Dorsolateral prefrontal cortex (tissue), 122 donors: ENCODE measurements at places on chromosomes 6 and 20. TPM values are rescaled to one million over a fixed set of nuclear protein-coding genes. Genes with fewer than 3 reads are reported as not detected.

The STX11 gene
- total RNA-seq: 0.50 TPM

The RWDD1 gene
- total RNA-seq: 30.9 TPM

The FAM50B gene
- 18.9 TPM for total RNA-seq

The NRSN1 gene
- 69.2 TPM for total RNA-seq

The TAF4 gene
- 21.2 TPM for total RNA-seq

DNA sequence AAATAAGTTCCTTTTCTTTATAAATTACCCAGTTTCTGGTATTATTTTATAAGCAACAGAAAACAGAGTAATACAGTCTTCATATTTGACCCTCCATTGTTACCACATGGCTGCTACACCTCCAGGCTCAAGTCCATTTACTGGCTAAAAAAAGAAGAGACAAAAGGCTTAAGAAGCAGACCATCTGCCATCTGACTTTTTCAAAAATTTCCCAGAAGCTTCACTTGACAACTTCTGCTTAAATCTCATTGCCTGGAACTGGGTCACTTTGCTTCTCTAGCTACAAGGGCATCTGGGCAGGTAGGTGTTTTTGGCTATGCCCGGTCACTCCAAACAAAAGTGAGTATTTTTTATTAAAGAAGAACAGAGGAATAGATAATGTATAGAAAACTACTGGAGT lies 118.0 kb downstream of the GRM1 start:
- DNase-seq: no peak

DNA sequence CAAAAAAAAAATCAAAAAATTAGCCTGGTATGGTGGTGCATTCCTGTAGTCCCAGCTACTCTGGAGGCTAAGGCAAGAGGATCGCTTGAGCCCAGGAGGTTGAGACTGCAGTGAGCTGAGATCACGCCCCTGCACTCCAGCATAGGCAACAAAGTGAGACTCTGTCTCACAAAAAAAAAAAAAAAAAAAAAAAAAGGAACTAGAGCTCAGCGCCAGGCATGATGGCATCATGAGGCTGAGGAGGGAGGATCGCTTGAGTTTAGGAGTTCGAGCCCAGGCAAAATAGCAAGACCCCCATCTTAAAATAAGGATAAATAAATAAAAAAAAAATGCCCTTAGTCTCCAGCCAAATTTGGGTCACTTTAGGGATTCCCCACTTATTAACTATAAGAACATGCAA lies 40.4 kb upstream of the PIM1 start:
- no peak for DNase-seq

GRCh38 chr6:109428889-109429477 lies 11.4 kb downstream of the PPIL6 start:
- no peak for DNase-seq

- no peak for DNase-seq
These were observed 4.6 kb downstream of the THBS2 start for GRCh38 chr6:169249057-169249456.

DNA sequence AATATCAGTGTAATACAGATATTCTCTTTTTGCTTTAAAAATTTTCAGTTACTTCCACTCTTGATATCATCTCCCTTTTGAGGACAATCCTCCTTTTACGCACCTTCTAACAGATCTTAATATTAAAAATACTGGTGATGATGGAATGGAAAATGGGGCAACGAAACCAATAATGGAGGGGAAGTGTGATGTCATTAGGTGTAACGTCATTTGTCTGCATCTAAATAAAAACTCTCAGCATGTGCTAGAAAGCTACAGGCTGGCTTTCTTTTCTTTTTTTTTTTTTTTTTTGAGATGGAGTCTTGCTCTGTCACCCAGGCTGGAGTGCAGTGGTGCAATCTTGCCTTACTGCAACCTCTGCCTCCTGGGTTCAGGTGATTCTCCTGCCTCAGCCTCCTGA lies 66.5 kb downstream of the IYD start:
- DNase-seq: no peak
